ENCODE measurements at places on chromosomes 4 and X.

DNA sequence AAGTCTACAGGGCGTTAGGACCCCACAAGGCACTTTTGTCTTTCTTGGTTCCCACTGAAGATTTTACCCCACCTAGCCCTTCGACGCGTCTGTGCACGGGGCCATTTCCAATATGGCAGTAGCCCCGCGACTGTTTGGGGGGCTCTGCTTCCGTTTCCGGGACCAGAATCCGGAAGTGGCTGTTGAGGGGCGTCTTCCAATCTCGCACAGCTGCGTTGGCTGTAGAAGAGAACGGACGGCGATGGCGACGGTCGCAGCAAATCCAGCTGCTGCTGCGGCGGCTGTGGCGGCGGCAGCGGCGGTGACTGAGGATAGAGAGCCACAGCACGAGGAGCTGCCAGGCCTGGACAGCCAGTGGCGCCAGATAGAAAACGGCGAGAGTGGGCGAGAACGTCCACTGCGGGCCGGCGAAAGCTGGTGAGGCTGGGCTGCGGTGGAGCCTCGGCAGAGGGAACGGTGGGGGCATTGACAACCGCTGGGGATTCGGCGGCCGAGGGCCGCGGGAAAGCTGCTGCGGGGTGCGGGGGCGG, at the start of gene USP11:
Gene USP11, plus strand, starts transcription at position 207 of the 530 bp plus-strand sequence. Its CDS starts 35 bp downstream, at position 242.
- peak; percentile 50 for DNase-seq

DNA sequence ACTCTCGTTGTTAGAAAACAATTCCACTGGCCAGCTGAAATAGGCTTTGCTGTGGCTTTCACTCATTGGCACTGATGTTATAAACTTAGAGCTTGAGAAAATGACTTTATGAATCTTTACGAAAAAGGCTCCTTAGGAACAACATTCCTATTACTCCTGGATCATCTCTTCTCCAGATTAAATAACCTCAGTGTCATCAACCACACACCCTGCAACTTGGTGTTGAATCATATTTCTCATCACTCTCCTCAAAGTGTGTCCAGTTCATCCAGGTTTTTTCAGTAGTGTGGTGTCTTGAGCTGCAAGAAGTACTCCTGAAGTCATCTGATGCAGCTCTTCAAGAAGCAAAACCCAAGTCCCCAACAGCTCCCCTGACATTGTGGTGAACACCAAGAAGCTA, 28.1 kb upstream of the ANOS1 start:
- no peak for DNase-seq

DNA sequence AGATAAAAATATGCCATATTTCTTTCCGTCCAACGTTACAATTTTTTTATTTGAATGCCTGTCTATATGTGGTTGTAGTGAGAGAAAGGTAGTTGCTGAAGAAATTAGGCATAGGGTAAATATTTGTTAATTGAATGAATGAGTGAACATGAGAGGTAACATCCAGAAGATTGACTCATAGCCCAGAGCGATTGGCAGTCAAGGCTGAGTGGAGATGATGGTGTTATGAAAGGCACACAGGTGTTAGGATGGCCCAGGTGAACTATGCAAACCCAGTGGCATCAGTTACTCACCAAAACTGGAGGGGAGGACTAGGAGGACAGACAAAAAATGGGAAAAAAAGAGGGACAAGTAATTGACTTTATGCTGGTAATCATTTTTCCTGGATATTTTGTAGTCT, 31.7 kb upstream of the SPRY1 start:
- DNase-seq, result no peak

- DNase-seq, result no peak
Observed at GRCh38 chrX:113510586-113510985, 670.0 kb upstream of the AMOT start.
